ENCODE measurements at places on chromosomes 12 and 14.

DNA sequence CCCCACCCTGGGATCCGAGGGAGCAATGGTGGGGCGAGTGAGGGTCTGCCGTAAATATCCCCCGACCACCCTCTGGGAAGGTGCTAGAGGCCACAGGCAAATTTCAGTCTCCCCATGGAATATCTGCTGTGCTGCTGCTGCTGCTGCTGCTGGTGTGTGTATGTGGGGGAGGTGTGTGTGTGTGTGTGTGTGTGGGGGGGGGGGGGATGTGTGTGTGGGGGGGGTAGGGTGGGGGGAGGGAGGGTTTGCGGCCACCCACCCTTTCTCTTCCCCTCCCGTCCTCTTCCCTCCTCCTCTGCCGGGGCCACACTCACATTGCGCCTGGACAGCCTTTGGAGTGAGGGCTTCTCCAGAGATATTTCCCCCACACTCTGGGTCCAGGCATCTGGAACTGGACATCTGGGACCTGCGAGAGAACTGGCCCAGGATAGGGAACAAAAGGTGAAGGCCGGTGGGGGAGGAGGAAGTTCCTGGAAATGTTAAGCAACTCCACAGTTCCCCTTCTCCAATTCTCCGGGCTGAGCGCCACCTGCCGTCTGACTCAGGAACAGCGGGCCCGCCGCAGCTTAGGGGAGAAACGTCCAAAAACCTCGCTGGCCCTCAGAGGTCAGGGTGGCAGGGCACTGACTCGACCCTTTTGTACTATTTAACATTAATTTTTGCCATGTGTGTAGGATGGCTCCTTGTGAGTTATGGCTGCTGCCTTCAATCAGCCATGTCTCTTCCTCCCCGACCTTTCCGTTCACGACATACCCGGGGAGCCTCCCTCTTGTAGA lies at the start of gene C1RL:
C1RL (minus strand) TSS at position 419 of the 776 bp plus-strand sequence; CDS start at position 385, 34 bp downstream.
- peak; percentile 83 for DNase-seq

- peak; percentile 11 for DNase-seq
Measured at GRCh38 chr12:31009976-31010375, 63.7 kb upstream of the DDX11 start.

GRCh38 chr12:40734276-40734675 lies 42.0 kb downstream of the CNTN1 start:
- DNase-seq, result no peak

DNA sequence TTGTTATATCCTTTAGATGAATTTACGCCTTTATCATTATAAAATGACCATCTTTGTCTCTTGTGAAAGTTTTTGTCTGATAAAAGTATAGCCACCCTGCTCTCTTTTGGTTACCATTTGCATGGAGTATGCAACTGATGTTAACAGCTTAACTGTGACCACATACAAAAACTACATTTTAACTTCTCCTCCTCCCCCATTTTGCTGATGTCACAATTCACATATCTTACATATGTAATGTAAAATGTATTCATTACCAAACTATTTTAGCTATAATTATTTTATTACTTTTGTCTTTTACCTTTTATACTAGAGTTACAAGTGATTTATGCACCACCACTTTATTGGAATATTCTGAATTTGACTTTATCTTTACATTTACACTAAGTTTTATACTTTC lies 184.5 kb upstream of the NPAS3 start:
- DNase-seq, result no peak
